ENCODE measurements at places on chromosomes 13 and 19.

- no peak for DNase-seq
These were observed 34.0 kb upstream of the PEG3 start for GRCh38 chr19:56874530-56874929.

DNA sequence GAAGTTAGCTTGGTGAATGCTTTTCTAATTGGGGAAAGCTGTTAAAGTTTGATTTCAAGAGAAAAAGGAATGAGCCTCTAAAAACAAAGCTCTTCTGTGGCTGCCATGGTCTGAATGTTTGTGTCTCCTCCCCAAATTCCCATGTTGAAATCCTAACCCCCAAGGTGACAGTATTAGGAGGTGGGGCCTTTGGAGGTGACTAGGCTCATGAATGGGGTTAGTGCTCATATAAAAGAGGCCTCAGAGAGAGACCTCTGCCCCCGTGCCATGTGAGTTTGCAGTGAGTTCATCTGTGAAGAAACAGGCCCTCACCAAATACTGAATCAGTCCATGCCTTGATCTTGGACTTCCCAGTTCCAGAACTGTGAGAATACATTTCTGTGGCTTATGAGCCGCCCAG lies 56.5 kb downstream of the ARHGEF7 start:
- DNase-seq = no peak

DNA sequence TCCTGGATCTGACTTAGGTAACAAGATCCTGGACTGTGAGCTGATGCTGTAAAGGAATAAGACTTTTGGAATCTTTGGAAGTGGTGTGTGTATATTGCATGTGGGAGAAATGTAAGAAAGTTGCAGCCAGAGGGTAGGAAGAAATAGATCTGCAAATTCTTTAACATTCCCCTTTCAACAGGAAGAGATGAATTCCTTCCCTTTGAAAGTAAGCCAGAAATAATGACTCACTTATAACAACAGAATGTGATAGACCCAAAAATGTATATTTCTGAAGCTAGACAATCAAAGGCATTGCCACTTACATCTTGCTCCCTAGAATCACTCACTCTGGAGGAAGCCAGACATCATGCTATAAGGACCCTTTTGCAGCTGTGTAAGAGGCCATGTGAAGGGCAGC lies 9.8 kb upstream of the SIAH3 start:
- no peak for DNase-seq

DNA sequence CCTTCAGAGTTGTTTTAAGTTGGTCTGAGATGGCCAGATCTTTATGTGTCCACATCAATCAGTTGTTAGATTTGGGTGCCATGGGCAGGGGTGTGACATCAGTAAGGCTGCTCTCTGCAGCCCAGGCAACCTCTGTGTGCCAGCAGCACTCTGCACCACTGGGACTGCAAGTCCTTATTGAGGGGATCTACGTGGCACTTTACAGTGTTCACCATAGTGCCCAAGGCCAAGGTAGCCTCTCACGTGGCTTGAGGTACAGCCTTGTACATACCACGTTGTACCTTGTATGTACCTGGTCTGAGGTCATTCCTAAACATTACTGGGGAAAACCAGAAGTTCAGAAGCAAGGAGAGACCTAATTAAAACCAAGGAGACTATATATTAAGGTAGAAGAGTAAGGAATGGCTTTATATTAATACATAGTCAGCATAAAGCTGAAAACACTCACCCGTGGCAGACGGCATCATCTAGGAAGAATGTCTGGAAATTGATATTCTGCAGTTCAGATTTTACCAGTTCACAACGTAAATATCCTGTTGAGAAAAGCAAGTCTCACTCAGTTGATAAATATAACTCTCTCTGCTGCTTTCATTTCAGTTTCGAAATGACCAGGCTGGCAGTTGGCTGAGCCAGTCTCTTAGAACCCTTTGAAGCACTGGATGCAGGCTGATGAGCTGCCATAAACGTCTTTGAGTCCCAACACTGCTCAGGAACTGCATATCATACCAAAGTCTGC lies 128.8 kb downstream of the ZDHHC20 start:
- DNase-seq = no peak

DNA sequence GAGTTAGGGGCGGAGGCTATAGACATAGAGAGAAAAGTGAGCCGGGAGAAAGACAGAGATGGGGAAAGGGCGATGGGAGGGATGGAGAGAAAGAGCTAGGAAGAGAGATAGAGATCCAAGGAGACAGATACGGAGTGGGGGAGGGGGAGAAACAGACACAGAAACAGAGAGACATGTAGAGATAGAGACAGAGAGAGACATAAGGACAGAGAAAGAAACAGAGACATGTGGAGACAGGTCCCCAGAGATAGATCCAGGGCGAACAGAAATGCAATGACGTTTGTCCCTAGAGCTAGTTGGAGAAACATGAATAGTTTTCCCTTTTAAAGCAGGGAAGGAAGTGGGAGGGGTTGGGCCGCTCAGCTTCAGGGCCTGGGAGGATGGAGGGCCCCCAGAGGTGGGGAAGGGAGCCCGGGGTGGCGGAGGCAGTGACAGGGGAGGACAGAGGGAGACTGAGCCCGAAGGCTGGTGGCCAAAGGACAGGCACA lies 4.6 kb downstream of the PPP1R14A start:
- no peak for DNase-seq

DNA sequence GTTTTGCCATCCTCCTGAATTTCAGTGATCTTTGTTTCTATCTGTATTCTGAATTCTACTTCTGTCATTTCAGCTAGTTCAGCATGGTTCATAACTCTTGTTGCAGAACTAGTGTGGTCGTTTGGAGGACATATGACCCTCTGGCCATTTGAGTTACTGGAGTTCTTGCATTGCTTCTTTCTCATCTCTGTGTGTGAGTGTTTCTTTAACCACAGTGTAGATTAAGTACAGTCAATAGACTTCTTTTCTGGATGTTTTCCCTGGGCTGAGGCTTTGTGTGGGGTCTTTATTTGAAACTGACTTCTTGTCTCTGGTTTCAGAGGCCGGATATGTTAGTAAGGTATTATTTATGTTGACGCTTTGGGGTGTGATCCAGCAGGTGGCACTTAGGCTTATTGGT lies 14.7 kb downstream of the IGFL2 start:
- no peak for DNase-seq

GRCh38 chr19:16949496-16950023 lies 60.8 kb downstream of the F2RL3 start:
- no peak for DNase-seq

GRCh38 chr19:17138937-17139598 lies 63.5 kb downstream of the MYO9B start:
- DNase-seq = no peak

- DNase-seq = no peak
These were observed 1005.4 kb downstream of the OLFM4 start for GRCh38 chr13:54034047-54034446.

DNA sequence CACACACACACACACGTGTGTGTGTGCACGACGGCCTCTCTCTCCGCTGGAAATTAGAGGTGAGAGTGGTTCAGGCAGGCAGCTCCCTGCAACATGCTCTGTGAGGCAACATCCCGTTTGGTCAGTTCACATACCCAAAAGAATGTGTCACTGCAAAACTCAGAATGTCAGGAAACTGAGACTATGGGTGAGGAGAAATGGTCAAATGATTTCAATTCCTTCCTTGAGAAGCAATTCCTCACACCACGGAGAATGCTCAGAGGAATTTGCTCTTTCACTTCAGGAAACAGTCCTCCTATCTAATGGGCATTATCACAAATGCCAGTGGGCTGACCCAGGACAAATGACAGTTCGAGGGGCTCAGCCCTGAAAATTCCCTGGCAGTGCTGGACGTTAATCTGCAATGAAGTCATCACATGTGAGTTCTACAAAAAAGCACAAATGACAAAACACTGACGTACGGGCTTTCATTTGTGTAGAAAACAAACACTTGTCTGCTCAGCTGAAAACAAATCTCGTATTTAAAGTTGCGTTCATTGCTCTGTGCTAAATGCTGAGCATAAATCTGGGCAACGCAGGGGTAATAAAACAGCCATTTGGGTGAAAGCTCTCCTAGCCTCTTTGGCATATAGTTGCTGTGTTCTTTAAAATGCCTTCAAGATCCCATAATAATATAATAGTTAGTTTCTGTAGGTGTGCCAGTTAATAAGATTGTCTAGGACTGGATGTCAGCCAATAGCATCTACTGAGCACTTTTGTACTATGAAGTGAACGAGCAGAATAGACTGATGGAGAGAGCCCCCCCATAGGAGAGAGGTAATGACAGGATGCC lies 18.6 kb upstream of the LATS2 start:
- no peak for DNase-seq

GRCh38 chr13:83753912-83754624 lies 128.2 kb downstream of the SLITRK1 start:
- DNase-seq = no peak

DNA sequence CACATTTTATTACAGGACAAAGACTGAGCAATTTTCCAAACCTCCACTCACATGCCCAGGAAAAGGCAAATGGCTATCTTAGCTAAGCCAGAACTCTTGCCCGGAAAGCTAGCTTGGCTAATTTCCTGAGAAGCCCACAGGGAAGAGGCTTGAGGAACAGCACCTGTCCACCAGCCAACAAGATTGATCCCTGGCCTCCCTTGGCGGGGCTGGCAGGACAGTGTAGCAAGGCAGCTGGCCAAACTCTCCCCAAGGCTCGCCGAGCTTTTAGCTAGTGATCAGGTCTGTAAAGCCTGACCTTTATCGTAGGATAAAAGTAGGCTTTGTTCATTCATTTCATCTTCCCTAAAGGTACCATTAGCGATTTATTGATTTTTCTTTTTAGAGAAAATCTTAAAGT lies 101.4 kb downstream of the UQCRFS1 start:
- no peak for DNase-seq

DNA sequence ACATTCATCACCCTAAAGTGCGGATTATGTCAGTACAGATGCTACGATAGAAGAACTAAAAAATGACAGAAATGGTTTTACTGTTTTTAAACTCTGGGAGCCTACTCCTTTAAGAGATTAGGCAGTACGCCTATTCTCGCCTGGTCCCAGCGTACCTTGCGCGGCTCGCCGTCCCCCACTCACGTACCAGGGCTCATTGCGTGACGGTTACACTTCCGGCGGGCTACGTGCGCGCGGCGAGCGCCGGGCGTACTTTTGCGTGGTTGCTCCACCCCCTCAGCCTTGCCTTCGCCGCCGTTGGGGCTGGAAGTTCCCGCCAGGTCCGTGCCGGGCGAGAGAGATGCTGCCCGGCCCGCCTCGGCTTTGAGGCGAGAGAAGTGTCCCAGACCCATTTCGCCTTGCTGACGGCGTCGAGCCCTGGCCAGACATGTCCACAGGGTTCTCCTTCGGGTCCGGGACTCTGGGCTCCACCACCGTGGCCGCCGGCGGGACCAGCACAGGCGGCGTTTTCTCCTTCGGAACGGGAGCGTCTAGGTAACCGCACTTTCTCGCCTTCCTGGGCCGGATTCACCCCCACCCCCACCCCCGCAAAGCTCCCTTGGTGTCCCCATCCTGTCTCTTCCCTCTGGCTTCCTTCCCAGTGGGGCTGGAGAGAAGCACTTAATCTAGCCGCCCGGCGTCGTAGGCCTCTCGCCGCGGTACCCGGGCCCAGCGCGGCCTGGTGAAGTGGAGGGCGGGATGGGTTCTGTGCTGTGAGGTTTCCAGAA lies at the start of gene NUP58:
Gene NUP58 (plus strand): TSS at position 279 of the 767 bp plus-strand sequence. CDS start 149 bp downstream, at position 428.
- DNase-seq = no peak

- DNase-seq = no peak
These were observed 25.9 kb downstream of the RXFP2 start for GRCh38 chr13:31765138-31765785.

DNA sequence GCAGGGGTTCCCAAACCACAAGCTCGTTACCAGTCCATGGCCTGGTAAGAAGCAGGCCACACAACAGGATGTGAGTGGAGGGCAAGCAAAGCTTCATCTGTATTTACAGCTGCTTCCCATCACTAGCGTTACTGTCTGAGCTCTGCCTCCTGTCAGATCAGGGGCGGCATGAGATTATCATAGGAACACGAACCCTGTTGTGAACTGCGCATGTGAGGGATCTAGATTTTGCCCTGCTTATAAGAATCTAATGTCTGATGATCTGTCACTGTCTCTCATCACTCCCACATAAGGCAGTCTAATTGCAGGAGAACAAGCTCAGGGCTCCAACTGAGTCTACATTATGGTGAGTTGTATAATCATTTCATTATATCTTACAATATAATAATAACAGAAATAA lies 677.4 kb upstream of the SLITRK6 start:
- no peak for DNase-seq

DNA sequence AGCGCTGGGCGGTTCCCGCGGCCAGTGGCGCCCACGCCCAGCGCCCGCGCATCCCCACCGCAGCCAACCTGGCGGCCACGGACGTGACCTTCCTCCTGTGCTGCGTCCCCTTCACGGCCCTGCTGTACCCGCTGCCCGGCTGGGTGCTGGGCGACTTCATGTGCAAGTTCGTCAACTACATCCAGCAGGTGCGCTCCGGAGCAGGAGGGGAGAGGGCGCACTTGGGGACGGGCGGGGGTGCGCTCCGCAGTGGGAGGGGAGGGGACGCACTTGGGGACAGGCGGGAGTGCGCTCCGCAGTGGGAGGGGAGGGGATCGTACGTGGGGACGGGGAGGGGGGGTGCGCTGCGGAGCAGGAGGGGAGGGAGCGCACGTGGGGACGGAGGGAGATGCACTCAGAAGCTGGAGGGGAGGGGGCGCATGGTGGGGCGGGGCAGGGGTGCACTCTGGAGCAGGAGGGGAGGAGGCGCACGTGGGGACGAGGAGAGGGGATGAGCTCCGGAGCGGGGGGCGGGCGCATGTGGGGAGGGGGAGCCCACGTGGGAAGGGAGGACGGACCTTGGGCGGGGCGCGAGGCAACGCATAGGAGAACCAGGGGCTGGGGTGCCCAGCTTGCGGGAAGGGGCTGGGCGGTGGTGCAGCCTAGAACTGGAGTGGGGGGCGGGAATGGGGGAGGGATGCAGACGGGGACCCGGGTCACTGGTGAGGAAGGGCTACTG lies 1.5 kb downstream of the KISS1R start:
- DNase-seq = peak; percentile 51
